H1 (cell line): ENCODE measurements at places on chromosomes 6 and 20.

DNA sequence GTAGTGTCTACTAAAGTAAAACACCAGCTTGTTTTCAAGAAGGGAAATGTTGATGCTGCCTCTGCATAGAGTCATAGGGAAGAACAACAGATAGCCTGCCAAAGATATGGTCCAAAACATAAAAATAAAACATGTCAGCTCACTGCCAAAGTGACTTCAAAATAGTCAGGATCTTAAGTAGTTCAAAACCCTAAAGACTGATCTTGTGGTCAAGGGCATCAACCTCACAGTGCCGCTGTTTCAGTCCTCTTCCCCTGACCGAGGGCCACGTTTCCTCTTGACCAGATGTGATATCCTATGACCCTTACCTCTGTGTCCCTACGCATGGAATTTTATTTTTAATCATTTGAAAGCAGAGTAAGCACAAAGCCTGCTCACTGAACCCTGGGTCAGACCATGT lies 104.2 kb upstream of the CNKSR3 start:
- no peaks in the 10 kb centered on the region for H3K36me3 ChIP-seq
- H3K27me3 ChIP-seq: no peaks in the 10 kb centered on the region
- DNase-seq: no peak

GRCh38 chr20:37315452-37316110 lies 26.1 kb downstream of the MANBAL start:
- DNase-seq: no peak
- no peak overlapping the region for H3K4me3 ChIP-seq
- H3K36me3 ChIP-seq: peaks cover 2% of the 10 kb centered on the region; the same call in 1 of the 2 replicates
- no peaks in the 10 kb centered on the region for H3K27me3 ChIP-seq

DNA sequence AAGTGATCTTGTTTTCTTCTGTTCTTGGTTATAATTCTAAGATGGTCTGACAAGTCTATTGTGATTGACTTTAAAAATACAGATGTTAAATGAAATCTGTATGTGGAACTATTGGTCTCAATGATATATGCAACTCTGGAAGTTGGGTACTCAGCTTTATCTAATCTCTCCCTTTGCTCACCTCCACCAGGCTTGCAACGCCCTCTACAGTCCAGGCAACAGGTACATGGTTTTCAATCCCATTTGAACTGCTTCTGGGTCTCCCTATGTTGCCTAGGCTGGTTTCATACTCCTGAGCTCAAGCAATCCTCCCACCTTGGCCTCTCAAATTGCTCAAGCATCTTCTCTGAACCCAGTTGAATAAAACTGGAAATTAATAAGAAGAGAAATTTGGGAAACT lies 25.6 kb upstream of the HLA-DQB1 start:
- no peak overlapping the region for H3K4me3 ChIP-seq
- no peak overlapping the region for H3K27ac ChIP-seq
- DNase-seq: no peak
- no peaks in the 10 kb centered on the region for H3K27me3 ChIP-seq
- no peaks in the 10 kb centered on the region for H3K4me1 ChIP-seq

DNA sequence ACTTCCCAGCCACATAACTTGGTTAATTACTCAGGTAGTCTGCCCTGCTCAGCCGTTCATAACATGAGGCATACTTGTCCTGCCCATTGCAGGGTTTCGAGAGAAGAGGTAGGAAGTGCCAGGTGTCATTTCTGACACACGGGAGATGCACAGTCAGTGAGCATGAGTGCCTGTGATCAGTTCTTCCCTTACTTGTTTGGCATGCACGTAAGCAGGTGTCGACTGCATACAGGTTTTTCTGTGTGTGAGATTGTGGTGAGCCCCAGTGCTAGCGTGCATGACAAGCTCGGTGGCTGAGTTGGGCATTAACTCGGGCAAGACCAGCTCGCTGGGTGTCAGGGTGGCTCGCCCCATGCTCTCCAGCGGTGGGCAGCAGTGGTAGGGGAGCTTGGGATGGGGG lies 51.2 kb upstream of the SLC22A1 start:
- H3K4me3 ChIP-seq: no peak overlapping the region
- no peaks in the 10 kb centered on the region for H3K4me1 ChIP-seq
- no peaks in the 10 kb centered on the region for H3K27me3 ChIP-seq
- H3K36me3 ChIP-seq: peaks cover 57% of the 10 kb centered on the region
- H3K27ac ChIP-seq: no peak overlapping the region

- no peak for DNase-seq
- no peaks in the 10 kb centered on the region for H3K36me3 ChIP-seq
- H3K27me3 ChIP-seq: 0 out of 2 replicates have a peak, but pooled peaks cover 3% of the 10 kb centered on the region
- no peak overlapping the region for H3K27ac ChIP-seq
- no peak overlapping the region for H3K4me3 ChIP-seq
- H3K4me1 ChIP-seq: no peaks in the 10 kb centered on the region; the same call in 1 of the 2 replicates
These were observed 35.3 kb downstream of the SPDEF start for GRCh38 chr6:34520645-34521462.

- H3K36me3 ChIP-seq: no peaks in the 10 kb centered on the region
- no peak overlapping the region for H3K27ac ChIP-seq
- H3K4me3 ChIP-seq: no peak overlapping the region
These were observed 206.3 kb downstream of the ZDHHC14 start for GRCh38 chr6:157587127-157587926.

DNA sequence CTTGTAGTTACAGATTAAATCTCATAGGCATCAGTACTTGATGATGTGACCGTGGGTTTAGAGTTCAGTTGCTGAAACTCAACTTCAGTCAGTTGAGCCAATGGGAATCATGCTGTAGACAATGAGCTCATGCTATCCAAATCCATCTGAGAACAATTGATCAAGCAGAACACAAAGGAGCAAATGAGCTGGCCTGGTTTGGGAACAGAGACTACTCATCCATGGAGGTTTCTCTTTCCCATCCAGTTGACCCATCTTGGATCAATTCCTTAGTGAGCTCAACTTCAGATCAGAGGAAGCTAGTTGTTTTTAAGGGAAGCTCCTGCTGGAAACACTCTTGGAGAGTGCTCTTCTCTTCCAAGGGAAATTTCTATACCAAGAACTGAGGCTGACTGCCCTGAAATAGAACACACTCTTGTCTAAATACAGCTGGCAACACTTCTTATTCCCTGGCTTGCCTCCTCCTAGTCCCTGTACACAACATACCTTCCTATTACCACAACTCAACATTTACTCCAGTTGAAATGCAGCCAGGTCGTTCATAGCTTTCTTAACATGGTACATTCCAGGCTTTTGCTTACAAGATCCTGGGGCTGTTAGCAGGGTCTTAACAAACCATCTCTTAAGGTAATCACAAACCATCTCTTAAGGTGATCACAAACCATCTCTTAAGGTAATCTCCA lies 203.9 kb upstream of the PRDM1 start:
- H3K27me3 ChIP-seq: no peaks in the 10 kb centered on the region
- no peak overlapping the region for H3K27ac ChIP-seq
- no peak for DNase-seq
- no peak overlapping the region for H3K4me3 ChIP-seq
- H3K4me1 ChIP-seq: peaks cover 4% of the 10 kb centered on the region; the same call in 1 of the 2 replicates

GRCh38 chr6:137543114-137543513 lies 48.9 kb upstream of the OLIG3 start:
- H3K27me3 ChIP-seq: no peaks in the 10 kb centered on the region
- no peak for DNase-seq
- no peak overlapping the region for H3K4me3 ChIP-seq

GRCh38 chr6:97497713-97498331 lies 214.8 kb upstream of the MMS22L start:
- peak; percentile 7 for DNase-seq
- no peak overlapping the region for H3K4me3 ChIP-seq
- no peaks in the 10 kb centered on the region for H3K4me1 ChIP-seq
- no peaks in the 10 kb centered on the region for H3K36me3 ChIP-seq
- H3K27ac ChIP-seq: no peak overlapping the region

DNA sequence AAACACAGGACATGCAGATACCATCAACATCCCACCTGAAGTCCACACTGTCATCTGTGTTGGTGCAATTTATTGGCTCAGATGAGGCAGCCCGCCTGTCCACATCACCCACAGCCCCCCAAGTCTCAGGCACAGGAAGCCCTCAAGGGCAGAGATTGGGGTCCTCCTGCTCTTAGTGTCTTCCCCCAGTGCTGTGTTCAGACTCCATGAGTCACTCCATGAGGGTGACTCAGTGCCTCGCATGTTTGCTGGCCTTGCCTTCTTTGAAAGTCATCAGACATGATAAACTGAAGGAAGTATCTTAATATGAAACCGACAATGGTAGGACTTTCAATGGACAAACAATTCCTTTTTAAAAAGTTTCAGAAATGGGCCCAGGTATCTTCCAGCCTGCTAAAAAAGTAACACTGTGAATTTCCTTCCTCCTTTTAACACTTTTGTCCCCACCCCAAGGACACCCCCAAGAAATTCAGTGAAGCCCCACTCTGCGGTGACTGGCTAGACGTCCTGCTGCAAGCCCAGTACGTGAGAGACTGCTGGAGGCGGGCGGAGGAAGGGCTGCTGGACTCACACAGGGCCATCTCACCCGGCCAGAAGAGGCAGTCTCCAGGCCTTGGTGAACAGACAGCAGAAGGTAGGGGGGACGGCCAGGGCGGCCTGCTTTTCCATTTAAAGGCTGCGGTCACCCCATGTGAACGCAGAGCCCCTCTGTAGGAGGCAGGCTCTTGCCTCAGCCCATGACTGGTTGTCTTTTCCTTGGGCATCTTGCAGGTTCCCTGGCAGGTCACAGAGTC lies 43.0 kb upstream of the KCNK16 start:
- no peak overlapping the region for H3K4me3 ChIP-seq
- no peaks in the 10 kb centered on the region; the same call in 1 of the 2 replicates for H3K27me3 ChIP-seq
- H3K36me3 ChIP-seq: no peaks in the 10 kb centered on the region
- H3K27ac ChIP-seq: no peak overlapping the region

DNA sequence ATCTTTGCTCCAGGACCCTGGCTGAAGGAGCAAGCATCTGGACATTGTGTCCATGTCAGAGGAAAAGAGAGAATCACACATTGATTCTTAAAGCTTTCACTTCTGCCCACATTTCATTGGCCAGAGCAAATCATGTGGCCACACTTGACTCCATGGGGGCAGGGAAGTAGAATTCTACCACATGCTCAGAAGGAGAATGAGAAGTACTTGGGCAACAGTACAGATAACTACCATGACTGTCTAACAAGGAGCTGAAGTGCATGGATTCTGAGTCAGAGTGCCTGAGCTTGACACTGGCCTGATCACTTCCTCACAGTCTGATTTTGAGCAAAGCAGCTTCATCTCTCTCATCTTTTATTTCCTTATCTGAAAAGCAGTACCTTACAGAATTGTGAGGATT lies 38.6 kb downstream of the GHRH start:
- no peak overlapping the region for H3K4me3 ChIP-seq
- H3K36me3 ChIP-seq: peaks cover 16% of the 10 kb centered on the region
- DNase-seq: no peak
- H3K4me1 ChIP-seq: no peaks in the 10 kb centered on the region; the same call in 1 of the 2 replicates

DNA sequence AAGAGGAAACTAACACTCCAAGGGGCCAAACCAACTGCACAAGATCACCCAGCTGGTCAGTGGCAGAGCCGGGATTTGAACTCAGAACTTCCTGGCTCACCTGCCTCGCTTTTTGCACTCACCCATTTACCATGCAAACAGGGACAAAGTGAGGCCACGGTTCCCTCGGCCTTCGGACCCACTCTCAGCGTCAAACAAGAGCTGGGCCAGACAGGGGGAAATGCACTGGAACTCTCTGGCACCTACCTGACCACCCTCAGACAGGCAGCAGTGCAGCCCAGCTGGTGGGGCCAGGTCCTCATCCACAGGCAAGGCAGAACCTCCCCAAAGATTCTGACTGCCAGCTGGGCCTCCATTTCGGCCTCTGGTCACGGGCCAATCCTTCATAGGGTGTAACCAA lies 93.7 kb upstream of the SRSF6 start:
- no peak overlapping the region for H3K27ac ChIP-seq
- H3K27me3 ChIP-seq: no peaks in the 10 kb centered on the region
- DNase-seq: no peak
- no peaks in the 10 kb centered on the region for H3K36me3 ChIP-seq
- H3K4me1 ChIP-seq: no peaks in the 10 kb centered on the region

GRCh38 chr6:10945845-10946244 lies 59.0 kb downstream of the SYCP2L start:
- H3K36me3 ChIP-seq: no peaks in the 10 kb centered on the region
- H3K4me1 ChIP-seq: no peaks in the 10 kb centered on the region
- no peak overlapping the region for H3K4me3 ChIP-seq
- DNase-seq: no peak
- no peaks in the 10 kb centered on the region for H3K27me3 ChIP-seq
- no peak overlapping the region for H3K27ac ChIP-seq

GRCh38 chr6:113488061-113488460 lies 369.1 kb upstream of the MARCKS start:
- no peaks in the 10 kb centered on the region for H3K36me3 ChIP-seq
- H3K27ac ChIP-seq: no peak overlapping the region
- no peak overlapping the region for H3K4me3 ChIP-seq
- DNase-seq: no peak
- no peaks in the 10 kb centered on the region for H3K4me1 ChIP-seq

- no peaks in the 10 kb centered on the region for H3K36me3 ChIP-seq
- DNase-seq: no peak
- no peak overlapping the region for H3K4me3 ChIP-seq
- no peaks in the 10 kb centered on the region for H3K27me3 ChIP-seq
These were observed 57.2 kb upstream of the MYL9 start for GRCh38 chr20:36483919-36484808.

DNA sequence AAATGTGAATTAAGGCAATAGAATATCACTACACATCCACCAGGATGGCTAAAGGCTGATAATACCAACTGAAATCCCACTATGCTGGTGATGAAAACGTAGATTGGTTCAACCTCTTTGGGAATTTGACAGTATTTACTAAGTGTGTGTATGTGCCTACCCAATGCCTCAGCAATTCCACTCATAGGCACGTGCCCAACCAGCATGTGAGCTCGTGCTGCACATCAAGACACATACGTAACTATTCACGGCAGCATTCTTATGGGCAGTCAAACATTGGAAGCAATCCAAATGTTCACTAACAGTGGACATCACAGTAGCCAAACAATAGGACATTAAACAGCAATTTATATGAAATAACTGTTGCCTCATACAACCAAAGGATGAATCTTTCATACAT lies 15.7 kb upstream of the AFDN start:
- no peak overlapping the region for H3K4me3 ChIP-seq
- no peak overlapping the region for H3K27ac ChIP-seq
- H3K27me3 ChIP-seq: no peaks in the 10 kb centered on the region
- no peaks in the 10 kb centered on the region for H3K36me3 ChIP-seq
- DNase-seq: peak; percentile 19

- no peaks in the 10 kb centered on the region for H3K36me3 ChIP-seq
- H3K27ac ChIP-seq: no peak overlapping the region
- DNase-seq: no peak
- no peak overlapping the region for H3K4me3 ChIP-seq
- H3K27me3 ChIP-seq: peaks cover 3% of the 10 kb centered on the region
These were observed 1.3 kb downstream of the NKAIN2 start for GRCh38 chr6:123804787-123805540.
